ENCODE measurements at places on chromosomes 11 and 22.

DNA sequence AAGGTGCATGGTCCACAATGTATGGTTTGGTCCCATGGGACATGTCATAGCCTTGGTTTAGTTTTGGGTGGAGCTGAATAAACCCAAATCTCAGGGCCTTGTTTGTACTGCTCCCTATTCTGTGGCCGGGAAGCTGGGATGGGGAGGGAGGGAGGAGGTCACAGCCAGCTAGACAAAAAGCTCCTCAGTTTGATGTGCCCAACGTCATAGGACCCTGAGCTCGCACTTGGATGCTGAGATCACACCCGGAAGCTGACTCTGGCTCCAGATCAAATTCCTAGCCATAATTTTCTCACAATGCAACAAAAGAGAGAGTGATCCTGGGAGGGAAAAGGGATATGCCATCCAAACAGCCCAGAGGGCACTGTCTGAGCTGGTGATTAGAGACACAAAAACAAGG lies 1.5 kb downstream of the HSPB2 start:
- DNase-seq = no peak

DNA sequence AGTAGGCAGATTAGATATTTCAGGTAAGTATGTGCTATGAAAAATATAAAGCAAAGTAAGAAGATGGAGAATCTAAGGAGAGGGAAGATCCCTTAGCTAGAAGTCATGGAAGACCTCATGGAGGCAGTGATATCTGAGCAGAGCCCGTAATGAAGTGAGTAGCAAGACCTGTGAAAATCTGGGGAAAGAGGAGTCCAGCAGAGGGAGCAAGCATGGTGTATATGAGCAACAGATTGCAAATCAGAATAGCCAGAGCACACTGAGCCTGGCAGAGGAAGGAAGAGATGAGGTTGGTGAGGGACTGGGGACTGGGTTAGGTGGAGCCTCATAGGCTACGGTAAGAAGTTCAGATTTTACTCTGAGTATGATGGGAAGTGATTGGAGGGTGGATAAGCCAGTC lies 9.4 kb downstream of the LHFPL7 start:
- no peak for DNase-seq

- no peak for DNase-seq
Measured at GRCh38 chr11:43907028-43907975, 26.7 kb downstream of the ALKBH3 start.

GRCh38 chr11:9728058-9728457 lies 64.2 kb downstream of the SWAP70 start:
- no peak for DNase-seq

DNA sequence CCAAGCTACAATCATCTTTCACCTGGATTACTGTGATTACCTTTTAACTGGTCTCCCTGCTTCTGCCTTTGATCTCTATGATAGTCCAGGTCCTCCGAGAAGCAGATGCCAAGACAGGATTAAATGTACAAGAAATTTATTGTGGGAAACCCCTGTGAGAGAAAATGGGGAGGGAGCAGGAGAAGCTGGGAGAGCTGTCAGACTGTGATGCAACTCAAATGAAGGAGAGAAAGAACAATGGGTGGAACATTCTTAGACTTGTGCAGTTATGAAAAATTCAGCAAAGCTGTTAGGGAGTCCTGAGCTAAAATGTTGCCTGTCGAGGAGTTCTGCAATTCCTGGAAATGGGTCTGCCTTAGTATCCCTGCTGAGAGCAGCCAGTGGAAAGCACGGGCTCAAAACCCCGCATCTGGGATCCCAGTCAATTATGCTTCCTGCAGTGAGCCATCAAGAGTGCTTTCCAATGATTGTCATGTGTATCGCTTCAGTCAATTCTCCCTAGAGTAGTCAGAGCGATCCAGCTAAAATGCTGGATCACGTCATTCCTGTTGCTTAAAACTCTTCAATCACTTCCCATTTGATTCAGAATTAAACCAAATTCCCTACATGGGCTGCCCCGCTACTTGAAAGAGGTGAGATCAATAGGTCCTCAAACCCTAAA lies 16.5 kb upstream of the CSTF3 start:
- no peak for DNase-seq

- DNase-seq = no peak
Measured at GRCh38 chr22:45295492-45295891, 10.7 kb downstream of the UPK3A start.

- no peak for DNase-seq
Measured at GRCh38 chr11:89189776-89190175, 12.1 kb downstream of the TYR start.

DNA sequence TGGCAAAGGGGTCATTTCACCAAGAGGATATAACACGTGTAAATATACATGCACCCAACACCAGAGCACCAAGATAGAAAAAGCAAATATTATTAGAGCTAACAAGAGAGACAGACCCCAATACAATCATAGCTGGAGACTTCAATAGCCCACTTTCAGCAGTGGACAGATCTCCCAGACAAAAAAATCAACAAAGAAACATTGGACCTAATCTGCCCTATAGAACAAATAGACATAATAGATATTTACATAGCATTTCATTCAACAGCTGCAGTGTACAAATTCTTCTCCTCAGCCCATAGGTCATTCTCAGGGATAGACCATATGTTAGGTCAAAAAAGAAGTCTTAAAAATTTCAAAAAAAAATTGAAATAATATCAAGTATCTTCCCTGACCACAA lies 312.8 kb downstream of the TTC28 start:
- DNase-seq = no peak
